ENCODE measurements at places on chromosomes 7 and 10. TPM values are rescaled to one million over a fixed set of nuclear protein-coding genes. Genes with fewer than 3 reads are reported as not detected.
A peak's percentile ranks its signal among the peaks of the same experiment; 100 is the strongest.

- H3K27ac ChIP-seq = no peak overlapping the region
- H3K4me1 ChIP-seq = no peaks in the 10 kb centered on the region
- peak; percentile 35 for DNase-seq
- H3K36me3 ChIP-seq = no peaks in the 10 kb centered on the region
Observed at GRCh38 chr10:42691361-42692120, 53.2 kb upstream of the ZNF33B start.

GRCh38 chr7:44590910-44591309 is 8.9 kb upstream of the TMED4 start:
- no peaks in the 10 kb centered on the region for H3K36me3 ChIP-seq
- no peaks in the 10 kb centered on the region for H3K27me3 ChIP-seq
- no peak overlapping the region for H3K4me3 ChIP-seq
- H3K4me1 ChIP-seq = peaks cover 4% of the 10 kb centered on the region
- H3K27ac ChIP-seq = no peak overlapping the region
- DNase-seq = no peak

CLRN3 gene
- not detected for total RNA-seq

DNA sequence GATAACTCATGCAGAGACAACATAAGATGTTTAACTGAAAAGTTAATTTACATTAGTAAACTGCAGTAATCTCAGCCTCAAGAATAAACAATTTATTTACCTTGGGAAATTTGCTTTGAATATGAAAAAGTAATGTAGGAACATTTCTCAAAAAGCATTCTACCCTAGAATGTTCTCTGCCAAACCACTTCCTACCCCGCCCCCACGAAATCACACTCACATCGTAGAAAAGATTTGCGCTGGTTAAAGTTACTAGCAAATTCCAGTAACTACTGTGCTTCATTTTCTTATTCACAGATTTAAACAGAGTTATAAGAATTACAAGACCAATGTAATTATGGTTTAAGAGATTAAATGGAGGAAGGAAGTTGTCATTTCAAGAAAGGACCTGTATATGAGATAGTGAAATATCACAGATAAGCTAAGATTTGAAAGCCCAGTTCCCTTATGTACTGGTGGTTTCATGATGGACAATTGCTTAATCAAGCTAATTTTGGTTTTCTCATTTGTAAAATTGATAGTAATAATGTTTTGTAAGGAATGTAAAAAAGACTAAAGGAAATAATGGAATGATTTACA is 175.4 kb downstream of the GNAI1 start:
- no peaks in the 10 kb centered on the region for H3K36me3 ChIP-seq
- H3K27me3 ChIP-seq = no peaks in the 10 kb centered on the region
- H3K27ac ChIP-seq = no peak overlapping the region
- no peak for DNase-seq

GRCh38 chr10:55629793-55630490 is 731.1 kb downstream of the ZWINT start:
- no peak for DNase-seq
- H3K4me1 ChIP-seq = no peaks in the 10 kb centered on the region
- no peak overlapping the region for H3K27ac ChIP-seq

RPEL1 gene
- total RNA-seq = not detected

GRCh38 chr10:35781643-35782035 is 139.5 kb upstream of the FZD8 start:
- H3K27me3 ChIP-seq = peaks cover 4% of the 10 kb centered on the region
- H3K4me3 ChIP-seq = no peak overlapping the region
- H3K27ac ChIP-seq = no peak overlapping the region
- DNase-seq = no peak
- no peaks in the 10 kb centered on the region for H3K36me3 ChIP-seq

DNA sequence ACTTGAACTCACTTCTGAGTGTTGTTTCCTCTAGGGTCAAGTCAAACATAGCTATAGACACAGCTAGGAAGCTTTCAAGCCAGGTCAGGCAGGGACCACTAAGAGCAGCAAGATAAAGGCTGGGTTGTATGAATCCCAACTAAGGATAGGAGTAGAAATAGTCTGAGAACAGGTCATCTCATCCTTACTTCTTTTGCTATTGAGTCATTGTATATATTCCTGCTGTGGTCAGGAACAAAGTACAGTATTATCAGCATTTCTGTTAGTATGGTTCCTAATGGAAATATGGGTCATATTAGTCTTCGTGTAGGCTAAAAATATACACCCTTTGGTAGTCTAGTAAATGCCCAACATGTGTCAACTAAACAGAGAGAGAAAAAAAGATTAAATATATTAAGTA is 145.3 kb downstream of the BTAF1 start:
- no peaks in the 10 kb centered on the region for H3K27me3 ChIP-seq
- no peaks in the 10 kb centered on the region for H3K36me3 ChIP-seq
- no peak overlapping the region for H3K4me3 ChIP-seq
- H3K4me1 ChIP-seq = no peaks in the 10 kb centered on the region

DNA sequence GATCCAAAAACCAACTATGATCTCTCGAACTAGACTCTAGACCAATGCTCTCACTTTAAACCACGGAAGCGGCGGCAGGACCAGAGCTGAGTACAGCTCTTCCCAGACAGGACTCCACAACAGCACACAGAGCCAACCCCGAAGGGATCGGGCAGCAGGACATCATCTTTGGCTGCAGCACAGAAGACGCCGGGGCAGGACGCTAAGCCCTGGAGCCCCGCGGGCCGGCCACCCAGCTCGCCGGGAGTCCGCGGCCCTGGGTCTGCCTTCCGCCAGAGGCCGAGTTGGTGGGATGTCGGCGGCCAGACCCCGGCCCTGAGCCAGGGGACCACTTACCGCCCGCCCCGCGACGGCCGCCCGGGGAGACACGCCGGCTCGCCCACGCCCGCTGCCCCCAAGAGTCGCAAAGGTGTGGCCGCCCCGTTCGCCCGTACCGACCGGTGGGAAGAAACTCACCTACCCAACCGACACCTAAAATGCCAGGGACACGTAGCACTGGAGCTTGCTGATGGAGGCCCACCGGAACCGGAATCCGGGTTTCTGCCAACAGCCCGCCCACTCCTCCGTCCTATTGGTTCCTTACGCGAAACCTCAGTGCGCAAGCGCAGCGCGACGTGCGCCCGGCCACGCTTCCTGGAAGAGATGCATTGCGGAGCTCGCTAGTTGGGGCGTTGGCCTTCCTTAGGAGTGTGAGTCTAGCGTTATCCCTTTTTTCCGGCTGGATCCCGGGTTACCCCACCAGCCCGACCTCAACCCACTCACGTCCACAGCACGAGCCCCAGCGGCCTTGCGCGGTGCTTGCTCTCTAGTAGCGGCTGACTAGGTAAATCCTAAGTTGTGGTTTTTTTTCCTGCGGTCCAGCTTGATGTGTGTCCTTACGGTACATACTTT is at the start of gene SEC61G:
TSS of gene SEC61G (minus strand) at position 510 of the 891 bp plus-strand sequence. CDS start 1,623 bp downstream, outside the sequence.
- peaks cover 35% of the 10 kb centered on the region for H3K36me3 ChIP-seq
- H3K4me1 ChIP-seq = peaks cover 20% of the 10 kb centered on the region
- H3K27ac ChIP-seq = peak within 1 kb of the TSS; percentile 77
- DNase-seq = peak; percentile 99
- H3K4me3 ChIP-seq = peak within 1 kb of the TSS; percentile 77

GRCh38 chr7:97064020-97064419 is 39.4 kb upstream of the DLX5 start:
- DNase-seq = no peak
- H3K27ac ChIP-seq = no peak overlapping the region
- no peaks in the 10 kb centered on the region for H3K27me3 ChIP-seq

DNA sequence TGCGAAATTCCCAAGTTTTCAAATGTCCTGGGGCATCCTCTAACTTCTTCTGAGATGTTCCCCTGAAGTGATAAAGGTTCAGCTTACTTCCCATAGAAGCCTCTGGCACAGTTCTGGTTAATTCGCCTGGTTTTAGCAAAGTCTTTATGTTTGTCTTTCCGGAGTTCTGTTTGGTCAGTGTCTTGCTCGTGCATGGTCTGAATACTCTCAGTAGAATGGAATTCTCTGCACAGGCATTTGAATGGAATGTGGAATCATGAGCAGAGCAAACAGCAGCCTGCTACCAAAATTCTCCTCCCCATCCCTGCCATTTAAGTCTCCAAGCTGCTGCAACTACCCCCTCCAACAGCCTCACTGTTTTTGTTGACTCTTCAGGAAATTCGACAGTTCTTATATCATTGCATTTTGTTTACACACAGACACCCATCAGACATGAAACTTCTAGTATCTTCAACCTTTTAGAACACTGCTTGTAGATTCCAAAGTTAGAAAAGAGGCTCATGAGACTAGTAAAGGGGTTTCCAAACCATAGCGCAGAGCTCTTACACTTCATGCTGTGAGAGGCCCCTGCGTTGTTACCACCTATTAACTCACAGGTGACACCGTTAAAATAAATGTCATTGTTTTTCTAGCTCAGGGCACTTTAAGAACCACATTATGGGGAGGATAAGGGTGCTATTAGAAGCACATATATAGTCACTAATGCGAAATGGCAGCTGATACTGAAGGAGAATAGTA is 129.7 kb downstream of the PLCE1 start:
- H3K27ac ChIP-seq = peak overlapping the region; percentile 31
- peak; percentile 87 for DNase-seq
- peaks cover 26% of the 10 kb centered on the region for H3K4me1 ChIP-seq
- H3K27me3 ChIP-seq = no peaks in the 10 kb centered on the region
- no peak overlapping the region for H3K4me3 ChIP-seq
- H3K36me3 ChIP-seq = no peaks in the 10 kb centered on the region

- H3K27me3 ChIP-seq = no peaks in the 10 kb centered on the region
- H3K27ac ChIP-seq = no peak overlapping the region
- no peak overlapping the region for H3K4me3 ChIP-seq
- no peaks in the 10 kb centered on the region for H3K4me1 ChIP-seq
- H3K36me3 ChIP-seq = no peaks in the 10 kb centered on the region
Observed at GRCh38 chr7:125399408-125399807, 469.8 kb upstream of the POT1 start.

GRID1 gene
- total RNA-seq = not detected

- no peaks in the 10 kb centered on the region for H3K27me3 ChIP-seq
- H3K4me3 ChIP-seq = no peak overlapping the region
- H3K4me1 ChIP-seq = peaks cover 6% of the 10 kb centered on the region
- DNase-seq = peak; percentile 39
- no peaks in the 10 kb centered on the region for H3K36me3 ChIP-seq
Observed at GRCh38 chr10:92208736-92209135, 82.1 kb downstream of the CPEB3 start.

- H3K4me3 ChIP-seq = no peak within 1 kb of the TSS
- H3K27ac ChIP-seq = no peak within 1 kb of the TSS
- H3K36me3 ChIP-seq = no peaks in the 10 kb centered on the region
- peaks cover 14% of the 10 kb centered on the region for H3K4me1 ChIP-seq
- H3K27me3 ChIP-seq = no peaks in the 10 kb centered on the region
- DNase-seq = no peak
Observed at GRCh38 chr7:27165089-27165995, at the start of gene HOXA9. Gene HOXA9 (minus strand): TSS chr7:27165537. CDS start chr7:27165457, 80 bp downstream.

DNA sequence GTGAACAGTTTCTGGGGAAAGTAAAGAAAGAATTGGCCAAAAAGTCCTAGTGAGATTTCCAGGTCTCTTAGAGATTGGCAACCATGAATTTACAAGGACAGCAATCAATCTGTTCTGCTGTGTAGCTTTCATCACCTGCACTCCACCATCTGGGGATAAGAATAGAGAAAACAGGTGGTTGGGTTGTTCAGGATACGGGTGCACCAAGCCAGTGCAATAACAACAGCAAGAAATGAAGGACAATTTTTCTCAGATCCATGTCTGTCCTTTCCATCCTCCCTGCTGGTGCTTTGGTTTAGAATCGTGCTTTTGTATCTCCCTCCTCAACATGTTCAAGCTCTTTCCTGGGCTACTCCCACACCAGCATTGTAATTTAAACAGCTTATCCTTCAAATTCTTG is 787.7 kb downstream of the GRID1 start:
- H3K4me3 ChIP-seq = no peak overlapping the region
- H3K27ac ChIP-seq = no peak overlapping the region
- H3K36me3 ChIP-seq = no peaks in the 10 kb centered on the region
- DNase-seq = no peak

POLR3A gene
- 13.1 TPM for total RNA-seq

DNA sequence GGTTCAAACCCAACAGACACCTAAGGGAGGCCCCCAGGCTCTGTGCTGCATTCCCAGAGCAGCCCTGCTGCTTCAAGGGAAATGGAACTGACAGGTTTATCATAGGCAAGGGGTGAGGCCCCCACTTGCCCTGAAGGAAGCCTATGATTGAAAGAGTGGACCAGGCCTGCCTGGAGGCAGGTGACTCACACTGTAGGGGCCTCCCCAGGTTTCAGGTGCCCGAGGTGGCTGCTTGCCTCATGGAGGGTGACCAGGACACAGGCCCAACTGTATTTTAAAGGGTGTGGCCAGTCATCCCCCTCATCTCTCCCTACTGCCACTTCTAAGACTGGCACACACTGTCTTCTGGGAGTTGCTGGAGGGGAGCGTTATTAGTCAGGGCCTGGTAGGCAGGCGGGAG is 85.4 kb downstream of the ATXN7L1 start:
- H3K4me3 ChIP-seq = no peak overlapping the region
- no peaks in the 10 kb centered on the region for H3K36me3 ChIP-seq
- H3K27me3 ChIP-seq = no peaks in the 10 kb centered on the region
- DNase-seq = peak; percentile 85
- H3K4me1 ChIP-seq = peaks cover 66% of the 10 kb centered on the region

- H3K4me3 ChIP-seq = no peak overlapping the region
- H3K27ac ChIP-seq = peak overlapping the region; percentile 54
- no peaks in the 10 kb centered on the region for H3K27me3 ChIP-seq
- DNase-seq = peak; percentile 31
Observed at GRCh38 chr7:151592868-151593486, 73.3 kb upstream of the RHEB start.

DNA sequence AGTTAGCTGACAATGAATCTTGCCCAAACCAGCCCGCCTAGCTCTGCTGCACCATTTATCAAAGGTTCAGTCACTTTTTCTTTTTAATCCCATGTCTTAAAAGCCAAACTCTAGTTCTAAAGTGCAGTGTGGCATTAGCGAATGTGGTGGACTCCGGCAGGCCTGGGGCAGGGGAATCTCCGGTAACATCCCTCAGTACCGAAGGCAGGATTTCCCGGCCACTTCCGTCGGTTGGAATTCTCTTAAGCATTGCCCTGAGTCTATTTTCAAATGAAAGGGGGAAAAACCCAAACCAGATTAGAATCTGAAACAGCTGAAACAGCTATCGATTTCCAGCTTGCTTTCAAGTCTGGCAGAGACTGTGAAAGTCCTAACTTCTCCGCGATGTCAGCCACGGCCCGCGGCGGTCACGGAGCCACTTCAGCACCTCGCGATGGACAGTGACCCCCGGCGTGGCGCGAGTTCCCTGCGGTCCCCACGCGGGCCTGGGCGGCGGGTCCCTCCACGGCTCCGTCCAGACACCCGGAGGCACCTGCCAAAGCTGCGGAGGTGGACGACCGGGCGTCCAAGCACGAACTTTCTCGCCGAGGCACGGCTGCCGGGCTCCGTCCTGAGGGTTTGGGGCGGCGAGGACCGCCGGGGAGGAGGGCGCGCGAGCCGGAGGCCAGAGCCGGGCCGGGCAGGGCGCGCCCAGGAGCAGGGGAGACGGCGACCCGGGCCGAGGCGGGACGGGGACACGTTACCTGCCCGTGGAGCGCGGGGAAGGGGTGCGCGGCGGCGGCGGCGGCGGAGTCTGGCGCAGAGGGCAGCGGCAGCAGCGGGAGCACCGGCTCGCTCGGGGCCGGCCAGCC is 745 bp downstream of the TCERG1L start:
- H3K4me3 ChIP-seq = no peak overlapping the region
- DNase-seq = no peak
- no peaks in the 10 kb centered on the region for H3K36me3 ChIP-seq
- no peak overlapping the region for H3K27ac ChIP-seq
- H3K4me1 ChIP-seq = no peaks in the 10 kb centered on the region
- no peaks in the 10 kb centered on the region for H3K27me3 ChIP-seq
